ENCODE measurements at places on chromosomes 6 and 20. TPM values are rescaled to one million over a fixed set of nuclear protein-coding genes. Genes with fewer than 3 reads are reported as not detected.

Gene TRAPPC3L
- not detected for total RNA-seq

Gene IL17A
- total RNA-seq = 0.82 TPM

Gene ATP6V1G2
- total RNA-seq = 3.6 TPM

DNA sequence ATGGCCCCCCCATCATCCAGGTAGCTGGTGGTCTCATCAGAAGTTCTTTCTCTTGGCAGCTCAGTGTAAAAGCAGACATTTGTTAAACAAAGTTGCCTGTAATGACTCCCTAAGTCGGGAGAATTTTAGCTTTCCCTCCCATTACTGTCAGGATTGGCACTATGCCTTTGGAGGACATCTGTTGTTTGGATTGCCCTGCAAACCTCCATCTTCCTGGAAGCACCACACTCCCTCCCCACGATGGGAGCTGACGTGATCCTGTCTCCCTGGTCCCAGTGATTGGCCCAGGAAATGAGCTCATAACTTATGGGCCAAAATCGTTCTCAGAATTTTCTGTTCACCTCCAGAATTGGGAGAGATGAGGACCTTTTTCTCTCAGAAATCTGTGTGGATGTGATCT lies 42.6 kb upstream of the CNR1 start:
- DNase-seq = no peak

DNA sequence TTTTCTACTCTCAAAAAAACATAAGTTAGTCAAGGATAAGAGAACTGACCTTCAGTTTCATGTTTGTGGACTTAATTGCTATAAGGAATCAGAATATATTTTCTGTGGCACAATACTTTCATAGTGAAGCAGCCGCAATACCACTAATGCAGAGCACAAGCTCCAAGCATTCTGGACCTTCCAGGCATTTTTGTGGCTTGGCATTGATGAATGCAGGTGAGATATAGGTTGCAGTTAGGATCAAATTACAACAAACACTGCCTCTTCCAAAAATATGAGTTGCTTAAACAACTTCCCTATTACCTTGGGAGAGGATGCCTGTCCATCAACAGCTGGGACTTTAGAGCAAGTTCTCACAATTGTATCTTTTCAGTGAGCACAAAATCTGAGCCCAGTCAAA lies 162.8 kb upstream of the RSPO3 start:
- no peak for DNase-seq

DNA sequence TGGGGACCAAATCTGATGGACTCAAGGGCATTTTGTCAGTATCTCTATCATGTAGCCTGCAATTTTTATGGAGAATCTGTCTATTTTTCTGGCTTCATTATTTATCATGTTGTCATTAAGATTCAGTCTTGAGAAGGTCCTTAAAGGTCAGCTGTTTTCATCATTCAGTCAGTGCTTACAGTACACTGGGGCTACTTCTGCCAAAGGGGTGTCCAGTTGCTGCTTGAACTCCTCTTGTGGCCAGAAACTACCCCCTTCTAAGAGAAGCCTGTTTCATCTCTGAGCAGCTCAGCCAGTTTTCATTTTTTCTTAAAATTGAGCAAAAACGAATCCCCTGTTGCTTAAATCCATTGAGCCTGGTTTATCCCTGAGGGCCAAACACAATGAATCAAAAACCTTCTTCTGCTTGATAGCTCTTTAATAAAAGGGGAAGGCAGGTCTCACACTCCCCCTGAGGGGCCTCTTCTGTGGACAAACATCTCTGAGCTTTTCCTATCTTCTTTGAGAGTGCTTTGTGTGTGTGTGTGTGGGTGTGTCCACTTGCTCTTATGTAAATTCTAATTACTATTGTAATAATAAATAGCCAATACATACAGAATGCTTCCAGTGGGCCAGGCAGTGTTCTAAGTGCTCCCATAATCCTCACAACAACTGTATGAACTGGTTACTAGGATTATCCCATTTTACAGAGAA lies 172.2 kb downstream of the PLCB1 start:
- no peak for DNase-seq

- no peak for DNase-seq
Measured at GRCh38 chr6:105748737-105749161, 337.4 kb upstream of the PRDM1 start.

DNA sequence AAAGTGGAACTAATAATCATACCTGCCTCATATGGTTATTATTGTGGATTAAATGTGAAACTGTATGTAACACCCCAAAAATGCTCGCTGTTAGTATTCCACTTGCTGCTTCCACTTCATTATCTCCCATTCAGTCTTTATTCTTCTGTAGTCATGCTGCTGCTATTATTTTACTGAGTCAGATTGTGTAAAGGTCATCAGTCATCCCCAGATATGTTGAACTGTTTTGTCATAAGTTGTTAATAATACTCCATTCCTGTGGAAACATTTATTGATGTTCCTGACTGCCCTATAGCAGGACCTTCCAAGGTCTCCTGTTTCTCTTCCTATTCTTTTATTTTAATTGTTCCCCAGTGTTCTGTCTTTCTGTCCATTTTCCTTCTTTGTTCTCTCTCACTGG lies 1148.3 kb downstream of the EPHA7 start:
- no peak for DNase-seq

DNA sequence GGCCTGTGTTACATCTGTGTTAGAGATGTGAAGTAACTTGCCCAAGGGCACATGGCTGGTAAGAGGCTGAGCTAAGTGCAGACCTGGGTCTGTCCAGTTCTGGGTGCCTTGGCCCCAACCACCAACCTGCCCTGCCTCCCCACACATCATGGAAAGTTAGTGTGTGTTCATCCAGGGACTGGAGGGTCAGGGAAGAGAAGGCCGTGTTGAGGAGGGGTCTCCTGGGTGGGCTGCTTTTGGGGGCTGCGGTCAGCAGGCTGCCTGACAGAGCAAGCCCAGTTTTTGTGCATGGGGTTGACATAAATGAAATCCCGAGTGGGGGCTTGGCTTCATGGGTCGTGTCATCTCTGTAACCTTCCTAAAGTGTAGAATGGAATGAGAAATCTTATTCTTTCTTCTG lies 10.9 kb downstream of the PYGB start:
- DNase-seq = no peak
